Activated CD4-positive, alpha-beta T cell treated with anti-CD3 and anti-CD28 coated beads, Interleukin-2, amount 10 ng/mL, durations not matched to agents 7 days and 5 days (primary cell): ENCODE measurements at places on chromosomes 2 and 18. TPM values are rescaled to one million over a fixed set of nuclear protein-coding genes. Genes with fewer than 3 reads are reported as not detected.

The TUBA3D gene
- total RNA-seq: not detected

The MARCHF7 gene
- total RNA-seq: 96.3 TPM

The IL1F10 gene
- not detected for total RNA-seq

The SGPP2 gene
- total RNA-seq: 0.55 TPM

The DTNA gene
- not detected for total RNA-seq

DNA sequence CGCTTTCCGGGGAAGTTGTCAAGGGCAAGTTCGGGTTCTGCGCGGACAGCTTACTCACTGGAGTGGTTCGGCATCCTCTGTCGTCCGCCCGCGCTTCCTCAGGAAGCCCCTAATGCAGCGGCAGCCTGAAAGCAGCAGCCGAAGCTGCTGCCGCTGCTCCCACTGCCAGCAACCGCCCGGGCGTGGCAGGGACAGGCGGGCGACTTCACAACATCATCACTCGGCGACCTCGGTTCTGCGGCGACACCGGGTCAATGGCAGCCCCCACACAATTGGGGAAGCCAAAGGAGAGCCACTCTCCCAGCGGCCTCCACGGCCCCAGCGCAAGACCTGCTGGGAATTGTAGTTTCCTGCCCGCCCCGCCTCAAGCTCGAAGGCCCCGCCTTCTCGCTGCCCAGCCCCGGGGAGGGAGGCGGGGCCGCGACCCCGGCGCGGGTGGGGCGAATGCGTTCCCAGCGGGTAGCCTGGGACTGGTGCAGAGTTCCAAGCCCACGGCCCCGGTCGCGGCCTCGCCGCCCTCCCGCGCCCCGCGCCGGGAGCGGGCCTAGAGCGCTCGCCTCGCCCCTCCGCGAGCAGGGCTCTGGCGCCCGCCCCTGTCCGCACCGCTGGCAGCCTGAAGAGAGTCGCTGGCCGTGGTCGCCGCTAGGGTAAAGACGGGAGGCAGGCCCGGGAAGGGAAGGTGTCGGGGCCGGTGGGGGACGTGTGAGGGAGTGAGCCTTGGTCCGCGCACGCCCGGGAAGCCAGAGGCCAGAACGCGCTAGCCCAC lies at the start of the genes STRADB and TRAK2:
Gene STRADB (plus strand): TSS at position 449 of the 766 bp plus-strand sequence. CDS start 3,101 bp downstream, outside the sequence.
Gene TRAK2 (minus strand): TSS at position 167 of the 766 bp plus-strand sequence. CDS start 30,951 bp downstream, outside the sequence.
- H3K27ac ChIP-seq: peak within 1 kb of the TSS; percentile 98
- peaks cover 24% of the 10 kb centered on the region for H3K36me3 ChIP-seq
- peak within 1 kb of the TSS; percentile 95 for H3K4me3 ChIP-seq

GRCh38 chr18:35355140-35355618 lies 11.0 kb upstream of the ZNF24 start:
- peak; percentile 64 for DNase-seq
- H3K4me1 ChIP-seq: peaks cover 5% of the 10 kb centered on the region
- H3K36me3 ChIP-seq: peaks cover 4% of the 10 kb centered on the region
- H3K27me3 ChIP-seq: no peaks in the 10 kb centered on the region
- H3K27ac ChIP-seq: no peak overlapping the region

- H3K36me3 ChIP-seq: no peaks in the 10 kb centered on the region
- no peak overlapping the region for H3K4me3 ChIP-seq
- peaks cover 8% of the 10 kb centered on the region for H3K4me1 ChIP-seq
- DNase-seq: no peak
These were observed 21.8 kb downstream of the RBM44 start for GRCh38 chr2:237820421-237820820.

DNA sequence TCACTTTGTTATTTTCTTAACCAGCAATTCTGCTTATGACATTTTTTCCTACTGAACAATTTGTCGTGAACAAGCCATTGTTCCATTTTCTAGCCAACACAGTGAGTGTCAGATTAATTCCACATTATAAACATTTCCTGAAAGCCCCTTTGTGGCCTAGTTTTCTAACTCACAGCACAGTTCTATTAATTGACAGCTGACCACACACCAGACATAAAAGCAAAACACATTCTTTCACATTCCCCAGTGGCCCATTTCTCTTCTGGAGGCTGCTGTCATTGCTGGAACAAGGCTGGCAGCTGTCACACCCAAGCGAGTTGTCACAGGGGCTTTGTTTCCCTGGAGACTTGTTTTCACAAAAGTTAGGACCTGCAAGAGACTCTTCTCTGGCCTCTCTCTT lies 50.7 kb downstream of the RNF152 start:
- H3K27ac ChIP-seq: no peak overlapping the region
- H3K27me3 ChIP-seq: peaks cover 15% of the 10 kb centered on the region
- H3K4me3 ChIP-seq: no peak overlapping the region
- no peaks in the 10 kb centered on the region for H3K36me3 ChIP-seq
- no peak for DNase-seq
- H3K4me1 ChIP-seq: no peaks in the 10 kb centered on the region

GRCh38 chr2:233538741-233539140 lies 27.8 kb downstream of the USP40 start:
- H3K36me3 ChIP-seq: no peaks in the 10 kb centered on the region
- H3K4me1 ChIP-seq: no peaks in the 10 kb centered on the region
- no peaks in the 10 kb centered on the region for H3K27me3 ChIP-seq
- no peak for DNase-seq

GRCh38 chr2:223057569-223057968 lies 5.6 kb downstream of the KCNE4 start:
- no peak for DNase-seq
- no peaks in the 10 kb centered on the region for H3K27me3 ChIP-seq
- no peaks in the 10 kb centered on the region for H3K36me3 ChIP-seq
- no peak overlapping the region for H3K4me3 ChIP-seq

- no peaks in the 10 kb centered on the region for H3K4me1 ChIP-seq
- H3K27ac ChIP-seq: no peak overlapping the region
- DNase-seq: no peak
- H3K4me3 ChIP-seq: no peak overlapping the region
- H3K27me3 ChIP-seq: no peaks in the 10 kb centered on the region
- no peaks in the 10 kb centered on the region for H3K36me3 ChIP-seq
These were observed 92.2 kb upstream of the PID1 start for GRCh38 chr2:229363185-229363814.

DNA sequence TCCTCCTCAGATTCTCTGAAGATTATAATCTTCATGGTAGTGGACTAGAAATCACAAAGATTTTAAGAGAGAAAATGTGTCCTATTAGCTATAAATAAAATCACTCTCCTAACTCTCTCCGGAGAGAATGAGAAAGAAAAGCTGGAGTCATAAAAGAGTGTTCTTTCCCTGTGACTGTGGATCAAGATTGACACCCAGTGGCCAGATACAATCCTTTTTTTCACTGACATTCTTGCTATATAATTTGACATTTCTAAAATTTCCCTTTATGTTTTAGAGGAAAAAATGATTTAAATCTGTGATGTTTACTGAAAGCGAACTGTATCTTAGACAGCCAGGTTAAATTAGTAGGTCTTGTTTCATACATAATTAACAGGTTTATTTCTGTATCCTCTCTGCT lies 35.4 kb upstream of the LRP2 start:
- peaks cover 16% of the 10 kb centered on the region for H3K27me3 ChIP-seq
- H3K4me3 ChIP-seq: no peak overlapping the region
- no peaks in the 10 kb centered on the region for H3K4me1 ChIP-seq
- no peak for DNase-seq
- no peaks in the 10 kb centered on the region for H3K36me3 ChIP-seq

GRCh38 chr2:119435081-119435952 lies 3.7 kb downstream of the TMEM37 start:
- DNase-seq: no peak
- peaks cover 5% of the 10 kb centered on the region for H3K4me1 ChIP-seq
- peak overlapping the region; percentile 64 for H3K27ac ChIP-seq
- H3K4me3 ChIP-seq: no peak overlapping the region
- H3K36me3 ChIP-seq: no peaks in the 10 kb centered on the region
- peaks cover 34% of the 10 kb centered on the region for H3K27me3 ChIP-seq

DNA sequence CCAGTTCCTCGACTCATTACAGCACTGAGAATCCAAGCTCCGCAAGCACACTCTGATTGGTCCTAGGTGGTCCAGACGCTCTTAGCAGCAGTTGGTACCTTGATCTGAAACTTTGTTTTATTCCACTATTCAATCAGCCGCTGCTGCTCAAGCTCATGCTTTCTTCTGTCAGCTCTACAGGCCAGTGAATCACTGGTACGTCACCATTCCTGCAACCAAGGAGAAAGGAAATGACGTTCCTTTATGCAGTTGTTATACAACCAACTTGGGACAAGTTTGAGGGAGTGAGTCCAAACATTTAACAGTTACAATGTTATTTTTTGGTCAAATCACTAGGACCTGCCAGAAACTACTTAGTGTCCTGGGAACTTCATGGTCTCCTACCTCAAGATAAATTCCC lies 398.8 kb upstream of the TMEFF2 start:
- H3K27me3 ChIP-seq: no peaks in the 10 kb centered on the region
- DNase-seq: no peak
- no peak overlapping the region for H3K4me3 ChIP-seq
- no peaks in the 10 kb centered on the region for H3K4me1 ChIP-seq
- H3K27ac ChIP-seq: no peak overlapping the region

- no peak overlapping the region for H3K27ac ChIP-seq
- H3K4me3 ChIP-seq: no peak overlapping the region
- peaks cover 20% of the 10 kb centered on the region for H3K36me3 ChIP-seq
- DNase-seq: peak; percentile 36
- no peaks in the 10 kb centered on the region for H3K27me3 ChIP-seq
- peaks cover 42% of the 10 kb centered on the region for H3K4me1 ChIP-seq
These were observed 666 bp upstream of the STAT1 start for GRCh38 chr2:191014653-191015020.

- H3K4me3 ChIP-seq: no peak overlapping the region
- H3K27ac ChIP-seq: no peak overlapping the region
- no peak for DNase-seq
- H3K4me1 ChIP-seq: peaks cover 7% of the 10 kb centered on the region
- H3K27me3 ChIP-seq: peaks cover 5% of the 10 kb centered on the region
These were observed 166.4 kb downstream of the TMEM247 start for GRCh38 chr2:46645681-46646162.

GRCh38 chr2:62042944-62043343 lies 137.5 kb downstream of the COMMD1 start:
- peaks cover 20% of the 10 kb centered on the region for H3K4me1 ChIP-seq
- no peak overlapping the region for H3K27ac ChIP-seq
- peaks cover 1% of the 10 kb centered on the region for H3K36me3 ChIP-seq
- DNase-seq: no peak
- no peak overlapping the region for H3K4me3 ChIP-seq

DNA sequence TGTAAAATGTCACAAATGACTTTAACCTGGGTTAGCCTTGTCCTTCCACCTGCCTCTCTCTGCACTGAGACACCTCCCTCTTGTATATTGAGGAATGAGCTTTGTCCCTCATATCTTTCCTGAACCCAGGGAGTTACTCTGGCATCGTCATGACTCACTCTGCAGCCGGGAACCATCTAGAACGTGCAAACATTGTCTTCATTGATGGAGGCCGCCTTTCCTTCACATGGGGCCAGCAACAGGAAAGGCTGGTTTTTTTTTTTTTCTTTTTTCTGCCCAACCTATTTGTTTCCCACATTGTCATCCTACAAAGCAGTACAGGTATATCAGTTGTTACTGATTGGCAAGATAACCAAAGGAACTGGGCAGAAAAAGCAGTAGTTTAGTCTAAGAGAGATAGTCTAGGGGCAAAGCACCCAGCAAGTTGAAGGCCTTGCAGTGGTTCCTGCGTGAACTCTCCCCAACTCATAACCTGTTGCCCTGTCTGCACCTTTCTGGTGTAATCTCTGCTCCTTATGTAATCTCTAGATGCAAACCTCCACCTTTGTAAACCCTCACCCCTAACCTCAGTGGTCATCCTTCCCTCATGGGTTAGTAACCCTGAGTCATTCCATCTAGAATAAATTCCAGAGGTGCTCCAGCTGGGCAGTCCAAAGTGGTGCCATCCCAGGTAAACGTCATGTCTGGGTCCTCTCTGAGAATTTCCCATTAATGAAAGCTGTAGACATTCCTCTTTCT lies 38.3 kb downstream of the SLC40A1 start:
- peaks cover 5% of the 10 kb centered on the region for H3K27me3 ChIP-seq
- H3K36me3 ChIP-seq: no peaks in the 10 kb centered on the region
- H3K4me1 ChIP-seq: no peaks in the 10 kb centered on the region
